ENCODE measurements at places on chromosomes 4 and X.

DNA sequence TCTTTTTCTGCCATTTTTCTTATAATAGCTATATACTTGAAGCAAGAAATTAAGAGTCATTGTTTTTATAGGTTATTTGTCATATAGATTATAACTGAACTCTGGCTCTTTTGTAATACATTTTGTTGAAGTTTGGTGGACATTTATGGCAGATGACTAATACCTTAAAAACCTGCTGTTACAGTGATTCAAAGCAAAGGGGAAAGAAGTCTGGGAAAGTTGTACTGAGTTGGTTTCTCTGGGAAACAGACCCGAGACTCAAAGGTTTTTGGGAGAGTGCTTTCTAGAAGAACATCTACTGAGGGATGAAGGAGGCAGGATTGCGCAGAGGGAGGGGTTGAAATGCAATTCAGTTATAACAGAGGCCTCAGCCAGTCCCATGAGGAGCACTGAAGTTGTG, 35.9 kb downstream of the NAP1L5 start:
- DNase-seq: no peak

- no peak for DNase-seq
These were observed 10.7 kb downstream of the PWWP3B start for GRCh38 chrX:106178826-106179225.

GRCh38 chrX:150546711-150547153, 21.7 kb upstream of the MTM1 start:
- no peak for DNase-seq

DNA sequence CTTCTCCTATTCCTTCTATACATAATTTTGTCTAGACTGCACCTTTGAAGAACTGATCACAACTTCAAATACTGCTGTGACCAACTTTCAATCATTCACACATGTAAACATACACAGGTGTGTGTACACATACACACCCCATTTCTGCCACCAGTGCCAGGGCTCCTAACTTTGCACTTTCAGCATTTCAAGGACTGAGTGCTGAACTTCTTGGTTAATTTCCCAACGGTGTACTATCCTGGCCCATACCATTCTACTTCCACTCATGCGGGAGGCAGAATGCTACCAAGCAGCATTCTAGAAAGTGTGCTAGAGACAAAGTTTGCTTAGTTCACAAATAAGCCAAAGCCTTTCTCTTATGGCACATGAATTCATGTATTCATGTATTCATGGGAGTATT, 51.2 kb downstream of the RPGR start:
- no peak for DNase-seq

GRCh38 chr4:140005699-140006098, 148.3 kb downstream of the MAML3 start:
- DNase-seq: no peak

DNA sequence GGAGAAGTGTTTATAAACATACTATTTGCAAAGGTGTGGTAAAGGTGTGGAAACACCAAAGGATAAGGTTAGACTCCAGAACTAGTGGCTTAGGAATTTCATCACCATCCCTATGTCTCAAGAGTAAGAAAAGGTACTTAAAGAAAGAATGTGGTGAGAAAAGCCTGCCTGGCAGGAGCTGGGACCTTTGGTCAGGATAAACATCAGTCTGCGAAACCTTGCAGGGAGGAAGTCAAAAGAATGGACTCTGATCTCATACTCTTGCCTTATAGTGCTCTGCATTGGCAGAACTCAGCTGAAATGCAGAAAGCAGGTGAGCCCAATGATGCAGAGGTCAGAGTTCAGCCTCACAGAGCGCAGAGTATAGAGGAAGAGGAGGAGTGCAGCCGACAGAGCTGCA, 97.2 kb upstream of the NR3C2 start:
- DNase-seq: no peak

GRCh38 chr4:15002659-15003400, 549 bp downstream of the CPEB2 start:
- peak; percentile 91 for DNase-seq

GRCh38 chr4:144809056-144809640, 163.2 kb downstream of the HHIP start:
- no peak for DNase-seq

DNA sequence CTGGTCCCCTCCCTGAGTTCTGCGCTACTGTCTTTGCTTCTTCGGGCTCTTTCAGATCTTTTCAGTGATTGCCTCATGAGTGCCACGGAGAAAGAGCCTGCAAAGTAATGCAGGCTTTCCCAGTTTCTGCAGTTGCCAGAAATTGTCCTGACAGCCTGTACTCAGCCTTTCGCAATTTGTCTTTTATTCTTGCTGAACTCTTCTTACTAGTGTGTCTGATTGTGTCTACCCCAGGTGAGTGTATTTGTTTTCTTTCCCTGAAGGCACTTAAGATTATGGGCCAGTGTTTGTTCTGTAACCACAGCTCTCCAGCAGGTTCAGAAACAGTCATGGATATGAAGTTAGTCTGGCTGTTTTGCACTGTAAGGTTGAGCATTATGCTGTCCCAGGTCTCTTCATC, 47.1 kb downstream of the FAM193A start:
- no peak for DNase-seq

- no peak for DNase-seq
These were observed 14.9 kb downstream of the MID1IP1 start for GRCh38 chrX:38816155-38816554.

- DNase-seq: no peak
These were observed 34.0 kb upstream of the TBC1D9 start for GRCh38 chr4:140790171-140790570.

- no peak for DNase-seq
These were observed 1852.2 kb upstream of the IGFBP7 start for GRCh38 chr4:58962424-58962823.

- no peak for DNase-seq
These were observed 94.5 kb downstream of the ABLIM2 start for GRCh38 chr4:8063974-8064563.

DNA sequence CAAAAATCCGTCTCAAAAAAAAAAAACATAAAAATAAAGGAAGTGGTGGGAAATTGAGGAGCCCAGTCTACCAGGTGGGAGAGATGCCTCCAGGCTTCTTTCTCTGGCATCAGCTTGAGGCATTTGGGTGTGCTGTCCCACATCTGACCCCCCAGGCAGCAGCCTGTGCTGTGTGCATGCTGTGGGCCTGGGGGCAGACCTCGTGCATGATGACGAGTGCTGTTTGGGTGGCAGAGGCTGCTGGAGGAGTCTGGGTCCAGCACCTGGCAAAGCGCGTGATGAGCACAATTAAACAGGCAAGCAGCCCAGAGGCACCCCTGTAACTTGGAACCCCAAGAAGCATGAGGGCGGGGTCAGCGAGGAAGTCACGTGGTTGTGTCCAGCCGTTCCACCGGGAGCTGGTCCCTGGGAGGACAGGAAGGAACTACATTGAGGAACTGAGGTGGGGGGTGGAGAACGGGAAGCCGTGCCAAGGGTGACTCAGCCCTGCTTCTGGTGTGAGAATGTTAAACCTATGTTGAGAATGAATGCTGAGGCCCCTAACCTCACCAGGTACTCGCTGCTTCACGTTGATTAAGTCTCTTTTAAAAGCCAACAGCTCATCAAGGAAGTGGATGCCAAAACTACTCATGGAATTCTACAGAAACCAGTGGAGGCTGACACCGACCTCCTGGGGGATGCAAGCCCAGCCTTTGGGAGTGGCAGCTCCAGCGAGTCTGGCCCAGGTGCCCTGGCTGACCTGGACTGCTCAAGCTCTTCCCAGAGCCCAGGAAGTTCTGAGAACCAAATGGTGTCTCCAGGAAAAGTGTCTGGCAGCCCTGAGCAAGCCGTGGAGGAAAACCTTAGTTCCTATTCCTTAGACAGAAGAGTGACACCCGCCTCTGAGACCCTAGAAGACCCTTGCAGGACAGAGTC, 6.1 kb downstream of the TACC3 start:
- peak; percentile 90 for DNase-seq

- DNase-seq: no peak
These were observed 22.5 kb downstream of the PDK3 start for GRCh38 chrX:24487571-24487970.

GRCh38 chr4:3263876-3264193, 14.9 kb downstream of the MSANTD1 start:
- DNase-seq: no peak

DNA sequence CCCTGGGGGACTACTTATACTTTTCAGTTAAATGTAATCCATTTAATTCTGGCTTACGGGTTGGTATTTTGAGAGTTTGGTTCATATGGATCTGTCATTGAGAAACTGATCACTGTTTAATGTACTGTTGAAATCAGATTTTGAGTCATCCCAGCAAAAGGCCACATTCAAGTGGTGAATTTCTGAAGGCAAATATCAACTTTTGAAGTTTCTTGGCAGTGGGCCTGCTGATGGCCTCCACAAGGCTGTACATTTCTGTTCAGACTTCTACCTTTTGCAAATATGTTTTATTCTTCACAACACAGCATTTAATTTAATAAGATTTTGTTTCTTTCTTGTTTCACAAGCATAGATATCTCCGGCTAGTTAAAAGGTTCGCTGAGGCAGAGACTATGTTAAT, 138.7 kb downstream of the PDGFC start:
- no peak for DNase-seq

GRCh38 chr4:19675172-19675811, 576.4 kb upstream of the SLIT2 start:
- no peak for DNase-seq

DNA sequence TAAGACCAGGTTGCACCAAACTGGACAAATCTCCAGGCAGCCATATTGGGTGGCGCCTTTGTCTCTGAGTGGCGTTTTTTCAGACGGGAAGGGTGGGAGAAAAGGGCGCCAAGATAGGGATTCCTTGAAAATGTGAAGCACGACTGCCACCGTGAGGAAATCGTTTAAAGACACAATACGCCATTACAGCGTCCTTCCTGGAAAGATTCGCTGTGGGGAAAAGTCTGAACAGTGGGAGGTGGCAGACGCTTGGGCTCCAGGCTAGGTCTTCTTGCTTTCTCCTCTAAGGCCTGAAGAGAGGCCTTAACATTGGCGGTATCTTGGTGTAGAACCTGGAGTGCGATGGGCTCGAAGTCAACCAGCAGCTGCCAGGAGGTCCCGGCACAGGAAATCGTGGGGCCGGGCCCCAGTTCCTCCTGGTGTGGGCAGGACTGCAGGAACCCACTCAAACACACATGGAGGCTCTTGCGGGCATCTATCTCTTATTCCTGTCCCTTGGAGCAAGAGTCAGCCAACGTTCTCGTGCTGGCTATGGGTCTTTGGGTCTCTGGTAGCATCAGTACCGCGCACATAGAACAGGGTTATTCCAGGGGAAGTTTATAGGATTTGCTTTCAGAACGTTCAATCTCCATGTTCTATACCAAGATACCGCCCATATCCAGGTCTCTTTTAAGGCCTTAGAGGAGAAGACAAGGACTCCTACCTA, 208.8 kb downstream of the OR13H1 start:
- DNase-seq: no peak

GRCh38 chr4:67106861-67107460, 438.3 kb downstream of the CENPC start:
- DNase-seq: no peak
